ENCODE measurements at places on chromosomes 3 and 15. TPM values are rescaled to one million over a fixed set of nuclear protein-coding genes. Genes with fewer than 3 reads are reported as not detected.

GRCh38 chr3:34703053-34703452 lies 904.6 kb downstream of the PDCD6IP start:
- DNase-seq, result no peak
- no peaks in the 10 kb centered on the region for H3K4me1 ChIP-seq
- no peaks in the 10 kb centered on the region for H3K36me3 ChIP-seq
- no peaks in the 10 kb centered on the region for H3K27me3 ChIP-seq
- H3K4me3 ChIP-seq, result no peak overlapping the region

The CCDC33 gene
- not detected for total RNA-seq

- no peak overlapping the region for H3K4me3 ChIP-seq
- DNase-seq, result no peak
- no peak overlapping the region for H3K27ac ChIP-seq
- no peaks in the 10 kb centered on the region for H3K4me1 ChIP-seq
- H3K27me3 ChIP-seq, result no peaks in the 10 kb centered on the region
These were observed 42.2 kb downstream of the MUC4 start for GRCh38 chr3:195769551-195769950.

DNA sequence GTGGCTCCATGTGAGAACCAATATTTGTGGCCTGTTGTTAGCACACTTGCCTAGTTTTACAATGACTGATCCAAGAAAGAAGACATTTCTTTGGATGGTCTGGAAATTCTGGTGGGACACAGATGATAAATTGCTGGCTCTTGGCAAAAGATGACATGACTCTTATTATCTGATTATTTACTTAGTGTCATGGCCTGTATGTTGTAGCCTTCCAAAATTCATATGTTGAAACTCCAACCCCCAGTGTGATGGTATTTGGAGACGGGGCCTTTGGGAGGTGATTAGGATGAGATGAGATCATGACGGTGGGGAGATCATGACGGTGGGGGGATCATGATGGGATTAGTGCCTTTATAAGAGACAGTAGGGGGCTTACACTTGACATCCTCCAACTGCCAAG lies 30.0 kb upstream of the AKAP13 start:
- no peak overlapping the region for H3K4me3 ChIP-seq
- H3K27ac ChIP-seq, result no peak overlapping the region
- DNase-seq, result no peak
- H3K4me1 ChIP-seq, result peaks cover 7% of the 10 kb centered on the region
- peaks cover 2% of the 10 kb centered on the region for H3K27me3 ChIP-seq

DNA sequence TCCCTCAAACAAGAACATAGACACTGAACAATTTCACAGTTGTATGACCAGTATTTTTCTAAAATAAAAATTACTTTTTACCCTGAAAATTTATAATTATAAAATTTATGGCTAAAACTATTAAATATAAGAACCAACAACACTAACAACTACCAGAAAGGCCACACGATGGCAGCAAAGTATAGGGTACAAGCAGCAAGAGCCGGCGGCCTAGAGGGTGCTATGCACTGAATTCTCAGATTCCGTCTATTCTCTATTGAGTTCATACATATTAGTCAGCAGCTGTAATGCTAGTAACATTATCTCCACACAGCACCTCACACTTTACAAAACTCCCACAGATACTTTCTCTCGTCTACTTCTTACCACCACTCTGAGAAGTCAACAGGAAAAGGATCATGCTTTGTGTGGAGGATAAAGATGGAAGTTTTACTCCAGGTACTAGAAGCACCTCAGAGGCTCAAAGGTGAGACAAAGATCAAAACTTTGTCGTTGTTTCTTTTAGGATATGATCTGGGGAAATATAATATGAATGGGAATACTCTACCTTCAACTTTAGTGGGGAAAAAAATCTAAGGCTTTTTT lies 160.5 kb downstream of the FGF12 start:
- no peaks in the 10 kb centered on the region for H3K4me1 ChIP-seq
- no peaks in the 10 kb centered on the region for H3K36me3 ChIP-seq
- H3K27me3 ChIP-seq, result no peaks in the 10 kb centered on the region

- DNase-seq, result no peak
- H3K27me3 ChIP-seq, result no peaks in the 10 kb centered on the region
- no peak overlapping the region for H3K27ac ChIP-seq
- no peak overlapping the region for H3K4me3 ChIP-seq
These were observed 32.7 kb downstream of the LYZL4 start for GRCh38 chr3:42377681-42378080.

DNA sequence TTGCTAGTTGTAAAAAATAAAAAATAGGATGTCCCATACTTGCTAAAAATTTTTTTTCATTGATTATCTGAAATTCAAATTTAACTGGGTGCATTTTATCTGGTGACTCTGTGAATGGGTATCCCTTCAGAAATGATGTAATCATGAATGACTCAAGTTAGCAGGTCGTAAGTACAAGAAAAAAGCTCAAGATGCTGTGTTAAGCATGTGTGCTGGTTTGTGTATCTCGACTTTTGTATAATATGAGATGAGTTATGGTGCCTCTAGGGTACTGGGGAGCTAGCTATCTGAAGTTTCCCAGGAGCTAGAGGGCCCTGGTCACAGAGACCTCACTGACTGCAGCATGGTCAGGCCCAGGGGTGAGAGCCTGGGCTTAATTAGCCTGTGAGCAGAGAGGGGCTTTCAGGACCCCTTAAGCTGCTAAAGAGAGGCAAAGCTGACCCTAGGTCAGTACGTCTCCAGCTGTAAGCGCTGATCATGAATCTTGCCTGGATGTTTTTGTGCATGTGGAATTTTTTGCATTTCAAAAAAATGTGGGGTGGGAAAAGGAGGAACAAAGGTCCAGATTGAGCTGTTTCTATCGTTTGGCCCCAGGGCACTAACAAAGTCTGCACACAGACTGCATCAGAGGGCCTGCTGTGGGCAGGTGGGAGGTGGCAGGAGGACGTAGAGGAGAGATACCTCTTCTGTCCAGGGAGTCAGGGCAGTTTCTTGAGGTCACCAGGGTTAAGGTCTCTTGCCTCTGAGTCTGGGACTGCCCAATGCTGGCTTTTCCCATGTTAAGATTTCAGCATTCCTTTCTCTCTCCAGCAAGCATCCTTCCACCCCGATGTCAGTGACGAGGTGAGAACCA lies 233.2 kb upstream of the TPM1 start:
- H3K27ac ChIP-seq, result no peak overlapping the region
- no peaks in the 10 kb centered on the region for H3K36me3 ChIP-seq
- H3K27me3 ChIP-seq, result no peaks in the 10 kb centered on the region
- no peaks in the 10 kb centered on the region for H3K4me1 ChIP-seq
- H3K4me3 ChIP-seq, result no peak overlapping the region

DNA sequence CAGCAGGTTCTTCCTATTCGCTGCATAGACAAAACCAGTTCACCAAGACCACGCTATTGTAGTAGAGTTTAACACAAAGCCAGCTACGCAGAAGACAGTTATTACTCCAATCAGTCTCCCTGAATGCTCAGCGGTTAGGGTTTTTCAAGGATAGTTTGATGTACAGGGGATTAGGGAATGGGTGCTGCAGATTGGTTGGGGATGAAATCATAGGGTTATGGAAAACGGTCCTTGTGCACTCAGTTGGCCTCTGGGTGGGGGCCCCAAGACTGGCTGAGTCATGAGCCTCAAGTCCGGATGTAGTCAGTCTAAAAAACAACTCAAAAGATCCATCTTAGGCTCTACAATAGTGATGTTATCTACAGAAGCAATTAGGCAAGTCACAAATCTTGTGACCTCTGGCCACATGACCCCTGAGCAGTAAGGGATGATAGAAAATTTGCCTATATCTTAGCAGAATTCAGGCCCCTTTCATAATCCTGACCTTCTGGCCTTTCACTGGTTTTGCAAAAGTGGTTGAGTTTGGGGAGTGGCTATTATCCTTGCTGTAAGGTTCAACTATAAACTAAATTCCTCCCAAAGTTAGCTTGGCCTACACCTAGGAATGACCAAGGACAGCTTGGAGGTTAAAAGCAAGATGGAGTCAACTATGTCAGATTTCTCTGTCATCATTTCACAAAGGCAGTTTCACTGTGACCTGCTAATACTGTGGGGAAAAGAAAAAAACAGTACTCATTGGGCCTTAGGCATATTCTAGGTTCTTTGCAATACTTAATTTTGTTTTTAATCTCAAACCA lies 57.7 kb downstream of the LIPC start:
- H3K4me1 ChIP-seq, result peaks cover 9% of the 10 kb centered on the region
- no peak overlapping the region for H3K4me3 ChIP-seq
- H3K27ac ChIP-seq, result no peak overlapping the region
- DNase-seq, result no peak

DNA sequence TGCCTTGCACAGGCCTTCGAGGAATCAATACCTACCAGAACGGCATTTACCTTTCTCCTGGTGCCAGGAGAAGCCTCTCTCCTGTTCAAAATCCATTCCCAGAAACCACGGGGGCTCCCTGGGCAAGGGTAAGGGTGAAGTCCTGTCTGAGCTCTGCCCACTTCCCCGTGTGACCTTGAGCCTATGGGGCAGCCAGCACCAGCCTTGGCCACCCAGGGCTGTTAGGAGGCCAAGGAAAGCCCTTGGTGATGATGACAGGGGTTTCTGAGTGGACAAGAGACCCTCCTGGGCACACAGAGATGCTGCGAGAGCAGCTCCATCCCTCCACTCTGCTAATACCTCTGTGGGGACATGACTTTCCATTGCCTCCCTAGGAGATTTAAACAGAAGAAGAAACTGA lies 5.9 kb downstream of the SCN5A start:
- DNase-seq, result no peak
- H3K27ac ChIP-seq, result no peak overlapping the region
- H3K4me3 ChIP-seq, result no peak overlapping the region
- H3K27me3 ChIP-seq, result peaks cover 17% of the 10 kb centered on the region
- no peaks in the 10 kb centered on the region for H3K36me3 ChIP-seq

DNA sequence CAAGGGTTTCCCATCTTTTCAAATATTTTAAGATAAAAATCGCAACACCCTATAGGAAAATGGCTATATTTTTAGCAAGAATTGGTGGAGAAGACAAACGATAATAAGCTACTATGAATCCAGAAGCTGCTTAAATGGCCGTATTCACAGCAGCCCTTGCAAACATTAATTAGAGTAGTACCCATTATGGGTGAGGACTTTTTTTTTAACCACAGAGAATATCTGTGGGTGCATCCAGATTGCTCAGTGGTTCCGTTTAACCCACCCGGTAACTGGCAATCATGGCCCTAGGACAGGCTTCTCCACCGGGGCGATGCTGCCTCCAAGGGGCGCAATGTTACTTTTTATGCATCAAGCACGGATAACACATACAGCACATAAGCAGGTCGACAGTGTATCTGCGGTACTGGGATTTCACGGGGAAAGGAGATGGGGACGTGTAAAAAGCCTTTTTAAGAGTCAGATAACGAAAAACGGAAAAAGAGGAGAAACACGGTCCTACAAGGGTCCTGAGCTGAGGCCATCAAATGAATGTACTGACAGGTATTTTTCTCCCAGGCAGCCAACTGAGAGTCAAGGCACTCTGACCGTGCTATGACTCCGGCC lies 968 bp upstream of the TMEM266 start:
- H3K27me3 ChIP-seq, result peaks cover 13% of the 10 kb centered on the region
- no peak for DNase-seq
- H3K27ac ChIP-seq, result peak overlapping the region; percentile 56
- H3K36me3 ChIP-seq, result no peaks in the 10 kb centered on the region
- peaks cover 13% of the 10 kb centered on the region for H3K4me1 ChIP-seq

GRCh38 chr15:90957031-90957790 lies 2.5 kb downstream of the RCCD1 start:
- H3K27ac ChIP-seq, result peak overlapping the region; percentile 61
- H3K27me3 ChIP-seq, result no peaks in the 10 kb centered on the region
- H3K4me1 ChIP-seq, result peaks cover 28% of the 10 kb centered on the region
- peaks cover 37% of the 10 kb centered on the region for H3K36me3 ChIP-seq

GRCh38 chr3:66092175-66092995 lies 53.7 kb upstream of the MAGI1 start:
- no peaks in the 10 kb centered on the region for H3K27me3 ChIP-seq
- no peak overlapping the region for H3K4me3 ChIP-seq
- H3K4me1 ChIP-seq, result no peaks in the 10 kb centered on the region
- DNase-seq, result no peak
- H3K27ac ChIP-seq, result no peak overlapping the region

The ACTC1 gene
- total RNA-seq, result 1,025 TPM
